ENCODE measurements at places on chromosomes 12 and 14.

DNA sequence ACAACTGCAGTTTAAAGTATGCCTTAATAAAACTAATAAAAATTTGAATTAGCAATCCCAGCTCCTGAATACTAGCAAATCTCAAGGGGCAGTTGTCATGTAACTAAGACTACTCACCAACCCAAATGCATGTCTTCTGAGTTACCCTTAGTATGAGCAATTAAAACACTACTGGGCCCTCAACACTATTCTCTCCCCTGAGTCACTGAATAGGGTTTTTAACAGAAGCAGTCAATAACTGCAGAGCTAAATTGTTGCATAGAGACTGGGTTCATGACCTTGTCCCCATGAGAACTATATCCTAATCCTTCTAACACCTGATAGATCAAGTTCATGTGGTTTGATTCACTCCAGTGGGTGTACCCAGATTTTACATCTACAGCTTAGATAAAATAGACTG lies 38.8 kb downstream of the MDM1 start:
- DNase-seq = no peak

GRCh38 chr12:117334051-117334450 lies 27.4 kb downstream of the NOS1 start:
- no peak for DNase-seq

GRCh38 chr14:78586681-78587080 lies 416.5 kb downstream of the NRXN3 start:
- no peak for DNase-seq

DNA sequence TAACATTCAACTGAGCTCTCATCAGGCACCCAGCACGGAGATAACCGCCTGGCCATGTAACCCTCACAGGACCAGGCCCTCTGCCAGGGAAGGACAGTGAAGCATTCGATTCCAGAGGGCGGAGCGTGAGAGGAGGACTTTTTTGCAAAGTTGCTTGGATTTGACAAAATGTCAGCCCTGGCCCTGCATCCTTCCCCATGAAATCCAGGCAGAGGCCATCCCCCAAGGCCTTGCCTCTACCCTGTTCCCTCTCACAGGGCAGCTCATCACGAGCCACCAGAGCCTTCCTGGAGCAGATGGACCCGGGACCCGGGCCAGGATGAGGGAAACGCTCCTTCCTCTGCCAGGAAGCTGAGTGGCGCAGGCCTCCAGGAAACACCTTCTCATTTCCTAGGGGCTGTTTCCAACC lies 17.0 kb downstream of the CAMKK2 start:
- DNase-seq = no peak

DNA sequence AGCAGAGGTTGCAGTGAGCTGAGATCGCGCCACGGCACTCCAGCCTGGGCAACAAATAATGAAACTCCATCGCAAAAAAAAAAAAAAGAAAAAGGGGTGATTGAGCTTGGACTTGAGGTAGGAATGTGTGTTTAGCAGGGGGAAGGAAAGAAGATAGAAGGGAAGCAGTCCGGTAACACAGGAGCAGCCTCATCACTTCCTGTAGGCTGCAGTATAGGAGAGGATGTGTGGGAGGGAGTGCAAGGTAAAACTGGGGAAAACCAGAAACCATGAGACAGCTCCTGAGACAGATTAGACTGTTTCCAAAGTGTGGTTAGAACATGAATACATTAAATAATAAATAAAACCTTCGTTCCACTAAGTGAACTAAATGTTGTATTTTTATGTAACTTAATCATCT lies 49.2 kb downstream of the FGD4 start:
- no peak for DNase-seq

DNA sequence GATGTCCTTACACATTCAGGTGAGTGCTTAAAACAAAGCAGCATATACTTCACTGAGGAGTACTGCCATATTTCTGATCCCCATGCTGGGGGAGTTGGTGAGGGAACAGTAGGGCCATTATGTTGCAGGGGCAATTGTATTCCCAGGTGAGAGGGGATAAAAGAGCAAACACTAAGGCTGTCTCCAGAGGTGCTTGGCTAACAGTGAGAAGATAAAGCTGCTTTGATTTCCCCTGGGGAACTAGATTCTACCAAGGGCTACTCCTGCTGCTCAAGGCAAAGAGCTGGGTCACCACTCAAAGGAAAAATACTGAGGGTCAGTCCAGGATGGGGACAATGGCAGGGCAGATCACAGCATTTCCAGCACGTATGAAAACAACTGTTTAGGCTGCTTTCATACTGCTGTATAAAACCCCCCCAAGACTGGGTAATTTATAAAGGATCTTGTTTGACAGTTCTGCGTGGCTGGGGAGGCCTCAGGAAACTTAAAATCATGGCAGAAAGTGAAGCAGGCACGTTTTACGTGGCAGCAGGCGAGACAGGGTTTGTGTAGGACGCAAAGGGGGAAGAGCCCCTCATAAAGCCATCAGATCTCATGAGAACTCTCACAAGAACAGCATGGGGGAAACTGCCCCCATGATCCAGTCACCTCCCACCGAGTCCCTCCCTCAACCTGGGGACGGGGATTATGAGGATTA lies 47.8 kb upstream of the OR5AU1 start:
- DNase-seq = no peak

DNA sequence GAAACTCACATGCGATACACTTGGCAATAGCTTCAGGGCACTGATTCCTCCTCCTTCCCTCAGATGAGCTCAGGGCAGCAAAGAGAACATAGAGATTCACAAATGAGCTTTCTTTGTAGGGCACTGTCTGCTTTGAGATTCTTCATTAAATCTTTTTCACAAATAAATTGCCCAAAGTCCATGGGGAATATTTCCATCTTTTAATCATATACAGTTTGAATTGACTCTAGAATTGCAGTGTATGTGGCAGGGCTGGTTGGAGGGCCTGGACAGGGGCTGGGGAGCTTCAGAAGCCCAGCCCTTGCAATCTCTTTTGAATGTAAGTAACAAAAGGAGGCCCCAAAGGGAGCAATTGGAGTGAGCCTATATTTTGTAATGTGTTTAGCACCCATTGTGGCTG lies 197.5 kb downstream of the NOVA1 start:
- DNase-seq = no peak

GRCh38 chr12:86429824-86430223 lies 173.6 kb upstream of the MGAT4C start:
- no peak for DNase-seq

DNA sequence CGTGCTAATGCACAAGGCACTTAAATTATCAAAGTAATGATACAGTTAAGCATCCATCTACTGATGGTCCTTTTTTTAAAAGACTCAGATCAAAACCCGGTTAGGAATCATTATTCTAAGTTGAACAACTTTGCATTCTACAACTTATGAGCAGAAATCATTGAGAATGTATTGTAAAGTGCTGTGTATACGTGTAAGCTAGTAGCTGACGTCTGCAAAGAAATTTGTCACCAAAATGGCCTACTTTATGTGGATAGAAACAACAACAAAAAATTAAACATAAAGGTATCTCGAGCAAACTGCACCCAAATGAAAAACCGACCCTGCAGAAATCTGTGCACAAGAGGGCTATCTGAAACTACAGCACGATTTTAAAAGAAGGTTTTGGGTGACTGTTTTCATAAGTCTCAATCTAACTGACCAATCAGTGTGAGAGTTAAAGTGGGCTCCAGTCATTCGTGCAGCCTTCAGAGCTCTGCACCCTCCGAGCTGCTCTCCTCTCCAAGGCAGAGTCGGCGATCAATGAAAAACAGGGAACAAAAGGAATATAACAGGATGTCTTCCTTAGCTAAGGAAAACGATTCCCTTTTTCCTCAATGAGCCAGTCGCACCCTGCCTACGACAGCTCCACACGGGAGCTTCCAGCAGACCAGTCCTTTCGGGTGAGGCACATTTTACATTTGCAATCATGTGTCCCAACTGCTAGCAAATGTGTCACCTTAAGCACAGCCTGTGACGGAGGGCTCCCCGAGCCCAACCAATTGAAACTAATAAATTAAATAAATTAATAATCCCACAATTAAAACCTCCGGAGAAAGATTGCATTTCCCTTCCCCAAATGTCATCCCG lies 200.7 kb upstream of the FOXN3 start:
- DNase-seq = no peak

DNA sequence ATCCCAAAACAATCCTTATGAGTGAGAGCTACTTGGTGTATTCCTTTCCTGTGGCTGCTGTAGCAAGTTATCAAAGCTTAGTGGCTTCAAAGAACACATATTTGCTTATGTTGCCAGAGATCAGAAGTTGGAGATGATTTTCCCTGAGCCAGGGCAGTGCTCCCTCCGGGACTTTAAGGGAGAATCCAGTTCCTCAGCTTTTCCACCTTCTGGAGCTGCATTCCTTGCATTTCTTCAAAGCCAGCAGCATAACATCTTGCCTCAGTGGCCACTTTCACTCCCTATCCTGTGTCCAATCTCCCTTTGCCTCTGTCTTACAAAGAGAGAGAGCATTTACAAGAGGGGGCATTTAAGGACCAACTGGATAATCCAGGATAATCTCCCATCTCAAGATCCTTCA lies 33.7 kb downstream of the P2RX7 start:
- DNase-seq = no peak

DNA sequence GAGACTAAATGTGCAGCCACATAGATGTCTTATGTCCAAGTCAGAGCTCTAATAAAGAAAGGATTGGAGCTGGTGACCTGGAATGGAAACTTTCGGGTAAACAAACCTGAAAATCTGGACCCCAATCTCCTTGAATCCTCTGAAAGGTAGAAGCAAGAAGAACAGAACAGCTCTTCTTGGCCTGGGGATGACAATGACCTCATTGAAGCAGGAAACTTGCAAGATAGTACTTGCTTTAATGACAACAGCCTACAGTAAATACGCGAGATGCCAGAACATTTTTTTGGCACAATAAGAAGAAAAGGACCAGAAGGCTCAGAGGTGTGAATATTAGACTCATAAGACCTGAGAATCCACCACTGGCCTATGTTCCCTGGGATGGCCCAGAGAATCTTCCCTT lies 4.1 kb upstream of the PRIMA1 start:
- DNase-seq = no peak

GRCh38 chr12:9273276-9273675 lies 65.1 kb upstream of the PZP start:
- no peak for DNase-seq

GRCh38 chr12:64890873-64891468 lies 66.5 kb downstream of the TBC1D30 start:
- peak; percentile 28 for DNase-seq

GRCh38 chr12:15575671-15576541 lies 213.3 kb downstream of the EPS8 start:
- DNase-seq = no peak

DNA sequence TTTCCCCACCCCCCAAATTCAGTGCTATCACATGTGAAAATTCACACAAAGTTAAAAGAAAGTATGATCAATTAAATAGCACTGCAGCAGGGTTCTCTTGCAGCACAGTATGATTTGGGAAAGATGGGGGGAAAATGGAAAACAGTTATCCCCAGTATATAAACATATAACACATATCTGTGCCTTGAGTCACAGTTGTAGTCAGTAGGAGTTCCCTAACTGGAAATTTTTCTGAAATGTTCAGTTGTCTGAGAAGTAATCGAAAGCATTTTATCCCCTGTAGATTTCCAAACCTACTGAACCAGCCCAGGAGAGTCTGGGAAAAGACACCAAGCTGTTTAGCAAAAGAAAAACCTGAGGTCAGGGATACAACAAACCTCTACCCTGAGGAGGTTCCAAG lies 47.0 kb downstream of the C12orf50 start:
- no peak for DNase-seq

GRCh38 chr14:80973931-80974641 lies 18.7 kb downstream of the TSHR start:
- DNase-seq = peak; percentile 60

DNA sequence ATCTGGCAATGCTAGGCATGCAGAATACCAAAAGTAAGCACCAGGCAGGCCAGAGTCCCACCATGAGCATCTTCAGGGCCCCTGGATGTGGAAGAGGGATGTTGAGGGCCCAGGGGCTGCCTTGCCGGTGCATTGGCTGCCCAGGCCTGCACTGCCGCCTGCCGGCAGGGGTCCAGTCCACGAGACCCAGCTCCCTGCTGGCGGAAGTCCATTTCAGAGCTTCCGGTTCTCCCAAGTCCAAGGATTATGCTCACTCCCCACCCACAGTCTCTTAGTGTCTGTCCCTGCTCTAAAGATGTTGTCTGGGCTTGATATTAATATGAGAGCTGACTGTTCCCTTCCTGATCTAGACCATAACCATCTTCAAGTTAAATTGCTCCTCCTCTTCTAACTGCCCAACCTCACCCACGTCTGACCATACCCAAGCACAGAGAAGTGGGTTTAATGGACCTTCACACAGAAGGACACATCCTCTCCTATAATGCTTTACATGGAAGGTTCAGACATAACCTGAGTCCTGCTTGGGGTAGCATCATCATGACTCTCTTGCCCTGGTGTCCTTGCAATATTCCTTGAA lies 117.4 kb downstream of the DAD1 start:
- DNase-seq = no peak
